ENCODE measurements at places on chromosomes 5 and 9. TPM values are rescaled to one million over a fixed set of nuclear protein-coding genes. Genes with fewer than 3 reads are reported as not detected.
A peak's percentile ranks its signal among the peaks of the same experiment; 100 is the strongest.

DNA sequence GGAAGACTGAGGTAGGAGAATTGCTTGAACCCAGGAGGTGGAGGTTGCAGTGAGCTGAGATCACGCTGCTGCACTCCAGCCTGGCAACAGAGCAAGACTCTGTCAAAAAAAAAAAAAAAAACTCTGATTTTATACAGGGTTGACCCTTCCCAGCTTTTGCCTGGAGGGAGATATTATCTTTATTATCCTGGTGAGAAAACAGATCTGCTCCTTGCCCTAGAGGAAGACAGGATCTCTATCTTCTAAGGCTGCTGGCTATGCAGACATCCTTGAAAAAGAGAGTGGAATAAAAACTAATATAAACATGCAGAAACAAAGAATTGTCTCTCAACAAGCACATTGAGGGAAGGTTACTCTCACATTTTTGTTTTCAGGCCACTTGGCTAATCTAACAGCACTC, 1503.4 kb upstream of the WWC1 start:
- DNase-seq, result no peak

- DNase-seq, result no peak
These were observed 419.2 kb upstream of the NMUR2 start for GRCh38 chr5:152824316-152824715.

GRCh38 chr5:115907177-115907576, 55.1 kb upstream of the LVRN start:
- no peak for DNase-seq

Gene CNTNAP3B
- 87.2 TPM for total RNA-seq

GRCh38 chr9:36136894-36137391, 410 bp downstream of the GLIPR2 start:
- peak; percentile 14 for DNase-seq

DNA sequence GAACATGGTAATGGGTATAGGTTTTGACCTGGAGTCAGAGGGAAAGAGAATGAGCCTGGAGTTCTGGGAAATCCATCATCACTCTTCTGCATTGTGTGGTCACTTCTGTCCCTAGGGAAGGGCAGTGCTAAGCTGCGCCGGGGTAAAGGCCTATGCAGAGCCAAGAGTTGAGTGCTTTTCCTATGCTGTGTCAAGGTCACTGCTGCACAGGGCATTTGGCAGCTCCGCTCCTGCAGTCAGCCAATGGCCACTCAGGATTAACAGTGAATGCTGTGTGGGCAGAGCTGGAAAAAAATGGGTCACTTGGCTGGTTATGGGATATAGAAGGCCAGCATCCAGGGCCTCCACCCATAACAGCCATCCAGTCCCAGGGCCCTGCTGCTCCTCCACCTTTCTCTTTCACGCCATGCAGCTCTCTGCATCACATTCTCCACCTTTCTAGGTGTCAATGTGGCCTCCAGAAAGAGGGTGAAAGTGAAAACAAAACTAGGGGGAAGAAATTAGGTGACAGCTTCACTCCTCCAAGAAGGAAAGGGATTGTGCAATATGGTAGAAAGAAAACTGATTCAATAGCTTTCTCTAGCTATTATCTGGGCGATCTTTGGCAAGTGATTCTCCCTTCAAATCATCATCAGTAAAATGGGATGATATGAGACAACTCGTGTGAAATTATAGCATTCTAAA, 279.3 kb upstream of the ANKRD55 start:
- no peak for DNase-seq

Gene TEX53
- total RNA-seq, result not detected

GRCh38 chr5:58149345-58149744, 310.5 kb downstream of the PLK2 start:
- DNase-seq, result no peak

DNA sequence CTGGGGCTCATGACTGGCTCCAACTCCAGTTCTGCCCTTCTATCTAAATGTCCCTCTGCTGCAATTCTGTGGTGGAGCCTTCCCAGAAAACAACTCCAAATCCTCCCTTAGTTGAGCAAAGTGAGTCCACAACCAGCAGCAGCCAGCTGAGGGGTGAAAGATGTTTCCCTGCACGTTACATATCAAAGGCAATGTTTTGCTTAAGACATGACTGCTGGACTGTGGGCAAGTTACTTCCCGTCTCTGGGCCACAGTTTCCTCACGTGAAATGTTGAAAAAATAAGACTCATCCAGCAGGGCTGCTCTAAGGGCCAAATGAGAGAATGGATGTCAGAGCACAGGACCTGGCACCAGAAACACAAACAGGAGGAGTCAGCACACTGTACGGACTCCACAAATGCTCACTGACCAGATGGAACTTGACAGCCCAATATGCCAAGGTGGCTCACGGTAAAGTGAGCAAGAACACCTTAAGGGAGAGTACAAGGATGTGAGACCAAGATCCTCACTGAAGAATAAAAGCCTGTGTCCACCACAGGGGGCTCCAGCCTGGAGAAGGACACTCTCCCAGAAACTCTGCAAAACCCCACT, 138.4 kb upstream of the ABCA1 start:
- no peak for DNase-seq

- peak; percentile 56 for DNase-seq
These were observed 29.5 kb downstream of the RAI14 start for GRCh38 chr5:34685485-34686165.

GRCh38 chr9:95481000-95481399, 35.8 kb downstream of the PTCH1 start:
- DNase-seq, result no peak

GRCh38 chr9:134226221-134226930, 62.0 kb upstream of the RNU6ATAC start:
- DNase-seq, result no peak

DNA sequence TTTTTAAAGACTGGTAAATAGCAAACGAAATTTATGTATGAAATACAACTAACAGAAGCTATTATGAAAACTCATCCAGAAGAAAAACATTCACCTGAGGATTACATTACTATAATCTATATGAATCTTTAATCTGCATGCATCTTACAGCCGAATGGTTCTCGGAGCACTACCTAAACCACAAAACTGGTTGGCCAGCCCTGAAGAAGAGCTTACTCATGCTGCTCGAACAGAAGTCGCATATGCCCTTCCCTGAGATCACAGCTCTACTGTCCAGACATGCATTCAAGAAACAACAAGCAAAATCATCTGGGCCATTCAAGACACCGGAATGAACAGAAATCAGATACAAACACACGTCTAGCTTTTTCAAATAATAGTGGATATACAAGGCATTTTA, 931.0 kb upstream of the DMAC1 start:
- no peak for DNase-seq

GRCh38 chr5:83540783-83541182, 69.2 kb downstream of the VCAN start:
- no peak for DNase-seq

DNA sequence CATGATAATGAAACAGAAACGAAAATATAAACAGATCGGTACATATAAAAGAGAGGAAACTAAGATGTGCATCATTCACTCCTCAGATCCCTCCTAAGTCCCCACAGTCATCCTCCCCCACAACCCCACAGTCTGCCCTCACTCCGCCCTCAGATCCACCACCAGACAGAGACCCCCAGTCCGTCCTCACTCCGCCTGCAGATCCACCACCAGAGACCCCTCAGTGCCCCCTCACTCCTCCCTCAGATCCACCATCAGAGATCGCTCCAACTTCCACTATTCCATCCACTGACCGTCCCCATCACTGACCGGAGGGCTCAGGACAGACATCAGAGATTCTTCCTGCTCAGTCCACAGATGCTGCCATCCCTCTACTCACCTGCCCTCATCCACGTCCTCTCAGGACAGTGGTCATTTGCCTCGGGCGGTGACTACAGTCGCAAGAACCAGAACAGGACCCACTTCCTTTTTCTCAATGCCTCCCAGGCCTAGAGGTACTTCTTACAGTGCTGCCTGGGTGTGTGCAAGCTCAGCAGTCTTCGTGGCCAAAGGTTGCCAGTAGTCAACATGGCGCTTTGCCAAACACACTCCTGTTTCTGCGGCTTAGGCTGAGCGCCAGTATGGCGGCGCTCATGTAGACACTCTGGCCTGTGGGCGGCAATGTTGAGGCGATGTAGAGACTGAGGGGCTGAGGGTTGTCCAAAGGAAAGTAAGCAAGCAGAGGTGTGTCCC, 8.3 kb upstream of the SPATA31C1 start:
- DNase-seq, result no peak

Gene IL3
- not detected for total RNA-seq

DNA sequence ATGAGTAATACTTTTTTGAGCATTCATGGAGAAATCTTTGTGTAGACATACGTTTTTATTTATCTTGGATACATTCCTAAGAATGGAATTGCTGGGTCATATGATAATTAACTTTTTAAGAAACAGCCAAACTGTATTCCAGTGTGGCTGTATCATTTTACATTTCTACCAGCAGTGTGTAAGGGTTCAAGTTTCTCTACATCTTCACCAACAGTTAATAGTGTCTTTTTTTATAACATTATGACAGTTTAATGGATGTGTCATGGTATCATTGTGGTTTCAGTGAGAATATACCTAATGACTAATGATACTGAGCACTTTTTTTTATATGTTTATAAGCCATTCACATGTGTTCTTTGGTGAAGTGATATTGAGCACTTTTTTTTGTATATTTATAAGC, 52.4 kb downstream of the NIPBL start:
- DNase-seq, result peak; percentile 28

Gene FBN2
- total RNA-seq, result 0.79 TPM

- DNase-seq, result no peak
These were observed 58.3 kb upstream of the SPATA31E1 start for GRCh38 chr9:87824216-87824875.

DNA sequence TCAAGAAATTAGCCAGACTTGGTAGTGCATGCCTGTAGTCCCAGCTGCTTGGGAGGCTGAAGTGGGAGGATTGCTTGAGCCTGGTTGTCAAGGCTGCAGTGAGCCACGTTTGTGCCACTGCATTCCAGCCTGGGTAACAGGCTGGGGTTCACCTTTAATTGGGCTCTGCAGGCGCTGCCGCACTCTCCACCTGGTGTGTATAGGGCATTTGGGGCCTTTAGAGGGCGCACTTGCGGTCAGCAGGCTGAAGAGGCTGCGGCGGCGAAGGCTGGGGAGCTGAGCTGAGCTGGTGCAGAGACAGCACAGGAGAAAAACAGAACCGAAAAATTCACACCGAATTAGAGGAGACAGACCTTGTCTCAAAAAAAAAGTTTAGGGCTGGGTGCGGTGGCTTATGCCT, 31.2 kb downstream of the CDK7 start:
- peak; percentile 27 for DNase-seq

Gene CD74
- 4.8 TPM for total RNA-seq

GRCh38 chr5:133967698-133968203, 674 bp downstream of the C5orf15 start:
- DNase-seq, result peak; percentile 56

GRCh38 chr5:132499440-132500243, 9.1 kb upstream of the IRF1 start:
- no peak for DNase-seq
